ENCODE measurements at places on chromosomes 5 and 9.

DNA sequence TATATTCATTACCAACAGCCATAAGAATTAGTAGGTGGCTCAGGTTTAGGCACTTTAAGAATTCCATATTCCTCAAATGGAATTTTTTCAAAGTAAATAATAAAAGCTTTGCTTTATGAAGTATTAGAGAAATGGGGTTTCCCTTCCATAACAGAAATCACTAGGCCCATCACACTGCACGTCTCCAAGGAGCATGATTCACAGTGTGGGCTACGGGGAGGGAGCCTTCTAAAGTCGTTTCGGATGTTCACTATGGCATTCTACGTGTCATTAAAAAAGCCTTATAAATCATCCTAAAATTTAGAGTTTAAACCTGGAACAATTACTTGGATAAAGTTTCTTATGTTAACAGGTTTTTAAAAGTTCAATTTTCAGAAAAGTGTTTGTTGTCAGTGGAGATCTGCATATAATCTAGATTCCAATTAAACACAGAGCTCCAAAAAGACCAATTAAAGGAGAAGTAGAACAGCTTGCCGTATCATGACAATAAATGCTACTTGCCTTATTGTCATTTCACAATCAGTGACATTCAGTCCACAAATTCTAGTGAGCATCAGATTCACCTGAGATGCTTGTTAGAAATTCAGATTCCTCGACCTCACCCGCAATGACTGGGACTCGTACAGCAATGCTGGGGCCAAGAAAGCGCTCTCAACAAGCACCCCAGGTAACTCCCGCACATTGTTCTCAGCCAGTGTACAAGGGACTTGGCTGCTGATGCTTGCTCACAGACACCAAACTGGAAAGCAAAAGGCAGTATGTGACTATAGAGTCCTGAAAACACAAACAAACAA is 115.7 kb downstream of the NFIB start:
- ATAC-seq: no peak

DNA sequence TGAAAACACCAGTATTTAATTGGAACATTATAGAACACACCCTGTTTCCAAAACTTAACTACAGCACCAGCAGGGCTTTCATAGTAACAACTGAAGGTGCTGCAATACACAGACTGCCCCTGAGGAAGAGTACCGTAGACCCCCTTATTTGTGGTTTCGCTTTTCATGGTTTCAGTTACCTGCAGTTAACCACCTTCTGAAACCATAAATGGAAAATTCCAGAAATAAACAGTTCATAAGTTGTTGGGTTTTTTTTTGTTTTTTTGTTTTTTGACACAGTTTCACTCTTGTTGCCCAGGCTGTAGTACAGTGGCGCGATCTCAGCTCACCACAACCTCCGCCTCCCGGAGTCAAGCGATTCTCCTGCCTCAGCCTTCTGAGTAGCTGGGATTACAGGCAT is 9.5 kb upstream of the GLDC start:
- ATAC-seq: no peak

DNA sequence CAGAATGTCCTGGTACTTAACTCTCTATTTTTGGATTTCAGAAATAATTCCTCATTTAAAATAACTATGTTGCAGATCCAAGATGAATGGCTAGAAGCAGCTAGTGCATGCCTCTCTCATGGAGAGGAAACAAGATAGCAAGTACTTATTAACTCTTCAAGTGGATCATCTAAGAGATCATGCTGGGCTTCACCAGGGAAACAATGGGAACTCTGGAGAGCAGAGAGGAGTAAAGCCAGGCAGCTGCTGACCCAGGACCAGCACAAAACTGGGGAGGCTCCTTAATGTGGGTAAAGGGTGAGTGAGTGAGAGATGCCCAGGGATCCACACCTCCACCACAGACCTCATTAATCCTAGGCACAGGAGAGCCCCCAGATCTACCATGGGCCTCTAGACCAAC is 897.8 kb upstream of the ACO1 start:
- ATAC-seq: no peak

- no peak for ATAC-seq
Observed at GRCh38 chr5:159792180-159792579, 124.1 kb upstream of the ADRA1B start.

DNA sequence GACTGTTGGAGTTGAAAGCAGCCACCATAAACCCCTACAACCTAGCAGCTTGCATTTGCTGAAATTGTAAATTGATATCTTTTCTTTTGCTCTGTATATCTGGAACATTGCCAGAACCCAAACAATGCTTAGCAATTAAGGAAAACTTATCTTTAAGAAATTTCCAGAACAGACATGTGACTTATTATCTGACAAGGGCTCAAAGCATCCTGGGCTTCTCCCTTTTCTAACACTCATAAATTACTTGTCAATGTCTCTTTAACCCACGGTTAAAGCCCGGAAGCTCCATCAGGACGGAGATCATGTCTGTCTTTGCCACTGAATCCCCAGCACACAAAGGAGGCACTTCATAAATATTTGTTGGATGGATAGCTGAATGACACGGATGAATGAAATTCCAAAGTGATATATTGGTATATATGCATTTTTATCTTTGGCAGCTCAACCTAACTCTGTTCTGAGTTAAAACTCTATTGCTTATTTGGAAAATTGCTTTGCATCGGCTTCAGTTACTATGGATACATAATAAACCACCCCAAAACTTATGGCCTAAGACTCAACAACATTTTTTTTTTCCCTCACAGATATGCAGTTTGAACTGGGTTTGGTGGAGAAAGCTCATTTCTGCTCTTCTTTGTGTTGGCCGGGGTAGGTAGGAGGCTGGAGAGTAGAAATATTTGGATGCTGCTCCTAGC is 103.1 kb upstream of the CLINT1 start:
- no peak for ATAC-seq

DNA sequence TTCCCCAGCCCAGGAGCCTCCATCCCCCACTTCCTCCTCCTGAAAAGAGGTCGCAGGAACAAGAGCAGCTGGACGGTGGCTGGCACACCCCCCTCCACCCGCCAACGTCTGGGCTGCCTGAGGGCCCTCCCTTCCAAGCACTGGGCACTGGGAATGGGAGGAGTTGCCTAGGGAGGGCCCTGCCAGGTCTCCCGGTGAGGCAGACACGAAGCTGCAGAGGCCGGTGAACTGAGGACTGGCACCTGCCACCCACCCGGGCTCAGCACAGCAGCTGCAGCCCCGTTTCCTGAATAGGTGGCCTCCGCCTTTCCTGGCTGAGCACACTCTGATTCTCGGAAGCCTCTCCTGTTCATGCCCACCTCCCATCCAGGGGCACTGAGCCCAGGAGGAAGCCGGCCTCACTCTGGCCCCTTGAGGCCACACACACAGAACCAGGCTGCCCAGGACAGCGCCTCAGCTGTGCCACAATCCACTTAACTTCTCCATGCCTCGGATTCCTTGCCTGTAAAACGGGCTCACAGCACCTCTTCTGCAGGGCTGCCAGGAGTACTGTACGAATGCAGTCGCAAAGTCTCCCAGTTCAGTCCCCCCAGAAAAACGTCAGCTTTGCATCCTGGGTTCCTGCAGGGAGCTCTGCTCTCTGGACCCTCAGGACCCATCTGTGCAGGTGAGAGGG is 1.3 kb downstream of the NPDC1 start:
- ATAC-seq: no peak

DNA sequence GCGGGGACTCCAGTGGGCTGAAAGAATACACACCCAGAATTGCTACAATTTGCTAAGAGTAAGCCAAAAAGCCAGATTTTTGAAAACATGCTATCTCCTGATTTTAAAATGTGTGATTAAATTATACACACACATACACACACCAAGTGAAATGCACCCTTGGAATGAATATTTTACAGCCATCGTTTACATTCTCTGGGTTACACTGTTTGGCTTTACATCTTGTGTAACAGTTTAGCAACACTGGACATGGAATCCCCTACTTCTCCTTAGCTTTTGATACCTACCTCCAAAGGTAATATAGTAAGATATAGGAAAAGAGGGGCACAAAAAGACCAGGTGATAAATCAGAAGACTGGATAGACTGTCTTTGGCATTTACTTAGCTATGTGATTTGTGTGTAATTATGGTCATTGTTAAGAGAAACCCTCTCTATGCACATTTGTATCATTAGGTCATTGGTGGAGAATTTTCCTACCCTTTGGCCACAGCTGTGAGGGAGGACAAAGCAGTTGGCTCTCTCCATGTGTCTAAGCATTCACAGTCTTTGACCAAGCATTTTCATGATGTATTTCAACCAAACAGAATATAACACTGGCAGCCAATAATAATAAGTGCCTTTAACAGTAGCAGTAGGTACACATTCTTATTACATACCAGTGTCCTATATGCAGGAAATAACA is 7.6 kb downstream of the SVEP1 start:
- ATAC-seq: no peak

GRCh38 chr9:34603610-34604231 is 8.2 kb downstream of the RPP25L start:
- ATAC-seq: peak; percentile 88

GRCh38 chr5:14464096-14464495 is 117.5 kb upstream of the OTULINL start:
- ATAC-seq: no peak

GRCh38 chr9:18666986-18667772 is 193.2 kb downstream of the ADAMTSL1 start:
- ATAC-seq: no peak

GRCh38 chr5:58770136-58770535 is 187.3 kb downstream of the RAB3C start:
- ATAC-seq: no peak

GRCh38 chr5:37710965-37711364 is 128.9 kb downstream of the GDNF start:
- ATAC-seq: no peak

DNA sequence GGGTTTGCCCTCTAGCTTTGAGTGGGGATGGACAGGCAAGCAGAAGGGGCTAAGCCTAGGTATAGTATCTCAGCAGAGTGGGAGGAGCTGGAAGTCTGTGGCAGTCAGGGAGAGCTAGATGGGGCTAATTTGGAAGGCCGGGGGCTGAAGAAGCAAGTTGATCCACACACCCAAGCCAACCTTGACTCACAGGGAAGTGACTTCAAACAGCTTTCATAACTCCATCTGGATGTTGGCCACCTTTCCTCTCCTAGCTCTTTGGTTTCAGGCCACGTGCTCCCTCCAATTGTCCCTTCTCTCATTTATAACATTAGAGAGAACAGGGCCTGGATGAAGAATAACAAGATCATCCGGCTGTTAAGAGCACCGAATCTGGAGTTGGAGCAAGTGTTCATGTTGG is 36.8 kb downstream of the EGR1 start:
- no peak for ATAC-seq

DNA sequence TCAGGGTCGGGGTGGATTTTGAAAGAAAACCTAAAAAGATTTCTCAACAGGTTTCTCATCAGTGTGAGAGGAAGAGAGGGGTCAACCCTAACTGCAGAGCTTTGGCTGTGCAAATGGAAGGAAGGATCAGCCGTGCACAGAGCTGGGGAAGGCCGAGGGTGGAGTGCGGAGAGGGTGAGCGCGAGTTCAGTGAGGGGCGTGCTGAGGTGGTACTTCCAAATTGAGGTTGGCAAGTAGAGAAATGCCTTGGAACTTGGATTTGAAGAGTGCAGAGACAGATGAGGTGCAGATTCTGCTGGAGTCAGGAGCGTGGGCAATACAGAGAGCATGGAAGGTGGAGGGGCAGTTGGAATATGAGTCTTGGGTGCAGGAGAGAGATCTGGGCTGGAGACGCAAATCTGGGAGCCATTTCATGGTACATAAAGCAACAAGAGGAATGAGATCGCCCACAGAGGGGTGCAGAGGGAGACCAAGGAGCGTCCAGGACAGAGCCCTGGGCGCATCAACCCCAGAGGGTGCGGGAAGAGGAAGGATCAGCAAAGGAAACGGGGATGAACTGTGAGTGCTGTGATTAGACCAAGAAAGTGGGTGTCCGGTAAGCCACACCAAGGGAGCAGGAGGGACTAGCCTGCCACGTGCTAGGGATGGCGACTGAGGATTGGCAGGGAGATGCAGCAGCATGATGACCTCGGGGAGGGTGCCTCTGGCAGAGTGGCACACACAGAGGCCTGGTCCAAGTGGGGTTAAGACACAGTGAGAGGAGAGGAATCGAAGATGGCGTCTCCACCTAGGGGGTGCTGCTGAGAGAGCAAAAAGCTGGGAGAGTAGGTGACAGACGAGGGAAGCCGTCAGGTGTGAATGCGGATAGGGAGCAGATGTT is 105.8 kb downstream of the ADAMTS2 start:
- ATAC-seq: no peak

GRCh38 chr5:661891-662750 is 31.0 kb downstream of the TPPP start:
- ATAC-seq: no peak

DNA sequence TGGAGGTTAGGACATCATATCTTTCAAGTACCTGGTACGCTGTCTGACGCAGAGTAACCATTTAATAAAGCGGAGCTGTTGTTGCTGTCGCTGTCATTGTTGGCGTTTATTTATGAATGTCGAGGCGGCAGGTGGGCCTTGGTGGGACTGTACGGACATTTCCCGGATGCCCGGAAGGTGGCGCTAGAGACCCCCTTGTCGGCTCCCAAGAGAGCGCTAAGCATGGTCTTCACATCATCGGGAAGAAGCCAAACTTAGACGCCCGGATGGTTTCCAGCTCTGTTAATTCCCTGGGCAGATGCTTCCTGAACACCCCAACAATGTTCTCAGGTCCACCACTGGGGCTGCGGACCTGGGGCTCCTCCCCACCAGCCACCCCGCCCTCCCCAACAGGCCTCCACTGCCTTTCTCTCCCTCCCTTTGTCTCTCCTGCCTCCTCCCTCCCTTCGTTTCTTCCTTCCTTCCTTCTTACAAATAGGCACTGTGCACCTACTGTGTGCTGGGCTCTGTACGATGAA is 54.1 kb downstream of the DUSP1 start:
- peak; percentile 48 for ATAC-seq

DNA sequence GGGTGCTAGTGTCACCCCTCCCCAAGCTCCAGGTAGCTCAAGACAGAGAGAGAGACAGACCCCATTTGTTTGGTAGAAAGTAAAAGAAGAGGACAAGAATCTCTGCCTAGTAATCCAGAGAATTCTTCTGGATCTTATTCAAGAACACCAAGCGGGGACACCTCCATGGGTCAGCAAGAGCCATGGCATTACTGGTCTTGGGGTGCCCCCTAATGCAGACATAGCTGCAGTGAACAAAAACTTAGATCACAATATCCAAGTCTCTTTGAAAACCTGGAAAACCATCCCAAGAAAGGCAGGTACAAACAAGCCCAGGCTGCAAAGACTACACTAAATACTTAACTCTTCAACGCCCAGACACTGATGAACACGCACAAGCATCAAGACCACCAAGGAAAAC is 29.9 kb upstream of the PDE4D start:
- no peak for ATAC-seq

DNA sequence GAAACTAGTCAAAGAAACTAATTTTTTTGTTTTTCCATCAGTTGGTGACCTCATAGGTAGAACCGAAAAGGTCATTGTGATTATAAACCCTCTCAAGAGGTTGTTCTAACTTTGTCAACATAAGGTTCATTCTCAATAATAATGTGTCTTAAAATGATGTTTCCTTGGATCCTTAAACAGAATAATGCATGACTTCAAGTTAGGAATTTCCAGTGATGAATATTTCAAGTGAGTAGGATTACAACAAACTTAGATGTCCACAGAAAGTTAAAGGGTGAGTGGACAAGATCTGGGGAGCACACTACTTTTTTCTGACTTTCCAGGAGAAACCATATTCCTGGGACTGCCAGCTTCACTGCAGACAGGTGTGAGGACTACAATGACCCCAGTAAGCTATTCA is 239.0 kb upstream of the PTGER4 start:
- no peak for ATAC-seq

Measured in activated CD4-positive, CD25-positive, alpha-beta regulatory T cell treated with anti-CD3 and anti-CD28 coated beads, Interleukin-2, amount 50 U/mL, for 24 hours (primary cell).